IMR-90 (cell line): ENCODE measurements at places on chromosomes 5 and 9. TPM values are rescaled to one million over a fixed set of nuclear protein-coding genes. Genes with fewer than 3 reads are reported as not detected.
A peak's percentile ranks its signal among the peaks of the same experiment; 100 is the strongest.

DNA sequence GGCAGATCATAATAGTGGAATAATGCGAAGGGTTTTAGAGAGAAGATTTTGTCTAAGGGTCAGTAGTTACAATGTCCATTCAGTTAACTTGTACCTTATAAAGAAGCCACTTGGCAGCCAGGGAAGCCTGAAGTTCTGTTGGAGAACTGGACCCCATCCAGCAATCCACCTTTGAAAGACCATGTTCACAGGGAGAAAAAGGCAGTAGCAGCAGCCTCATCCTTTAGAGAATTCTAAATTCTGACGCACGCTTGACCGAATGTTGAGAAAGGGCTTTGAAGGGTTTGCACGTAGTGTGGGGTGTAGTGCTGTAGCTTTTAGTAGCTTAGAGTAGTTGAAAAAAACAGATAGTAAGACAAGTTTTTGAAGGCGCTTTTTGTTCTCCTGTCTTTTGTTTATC, 42.8 kb downstream of the MCCC2 start:
- H3K4me3 ChIP-seq = no peak overlapping the region
- DNase-seq = no peak
- H3K27ac ChIP-seq = no peak overlapping the region
- no peaks in the 10 kb centered on the region for H3K4me1 ChIP-seq
- no peaks in the 10 kb centered on the region; the same call in 1 of the 2 replicates for H3K36me3 ChIP-seq
- H3K27me3 ChIP-seq = no peaks in the 10 kb centered on the region

- H3K27ac ChIP-seq = no peak overlapping the region
- peaks cover 4% of the 10 kb centered on the region for H3K4me1 ChIP-seq
- H3K36me3 ChIP-seq = no peaks in the 10 kb centered on the region
- no peak for DNase-seq
- H3K4me3 ChIP-seq = no peak overlapping the region
Measured at GRCh38 chr9:126479515-126479914, 134.2 kb upstream of the LMX1B start.

GRCh38 chr5:152092580-152092979, 167.9 kb upstream of the GLRA1 start:
- no peak for DNase-seq
- no peaks in the 10 kb centered on the region for H3K36me3 ChIP-seq
- no peaks in the 10 kb centered on the region for H3K4me1 ChIP-seq
- H3K27me3 ChIP-seq = no peaks in the 10 kb centered on the region
- H3K27ac ChIP-seq = no peak overlapping the region

GRCh38 chr5:144189800-144190429, 19.2 kb downstream of the KCTD16 start:
- peak; percentile 93 for DNase-seq
- H3K36me3 ChIP-seq = no peaks in the 10 kb centered on the region
- no peak overlapping the region for H3K27ac ChIP-seq
- no peak overlapping the region for H3K4me3 ChIP-seq
- peaks cover 6% of the 10 kb centered on the region; the same call in 1 of the 2 replicates for H3K4me1 ChIP-seq

- H3K4me3 ChIP-seq = no peak overlapping the region
- DNase-seq = no peak
Measured at GRCh38 chr5:90113108-90113507, 296.4 kb downstream of the CETN3 start.

- H3K4me3 ChIP-seq = no peak overlapping the region
- H3K36me3 ChIP-seq = no peaks in the 10 kb centered on the region
- no peak overlapping the region for H3K27ac ChIP-seq
- no peaks in the 10 kb centered on the region for H3K4me1 ChIP-seq
Measured at GRCh38 chr9:126127591-126127990, 199.0 kb upstream of the MVB12B start.

DNA sequence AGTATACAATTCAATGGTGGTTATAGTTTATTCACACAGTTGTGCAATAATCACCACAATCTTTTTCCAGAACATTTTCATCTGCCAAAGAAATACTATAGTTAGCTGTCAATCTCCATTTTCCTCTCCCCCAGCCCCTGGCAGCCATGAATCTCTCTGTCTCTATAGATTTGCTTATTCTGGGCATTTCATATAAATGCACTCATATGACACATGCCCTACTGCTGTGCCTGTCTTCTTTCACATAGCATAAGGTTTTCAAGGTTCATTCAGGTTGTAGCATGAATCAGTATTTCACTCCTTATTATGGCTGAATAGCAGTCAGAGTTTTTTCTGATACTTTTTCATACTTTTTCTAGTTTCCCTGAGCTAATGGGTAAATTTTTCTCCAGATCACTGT, 127.6 kb downstream of the HSPA4 start:
- no peaks in the 10 kb centered on the region for H3K36me3 ChIP-seq
- no peak overlapping the region for H3K4me3 ChIP-seq
- no peaks in the 10 kb centered on the region for H3K4me1 ChIP-seq

- H3K4me3 ChIP-seq = no peak overlapping the region
- no peaks in the 10 kb centered on the region for H3K27me3 ChIP-seq
- DNase-seq = no peak
- H3K27ac ChIP-seq = no peak overlapping the region
Measured at GRCh38 chr9:37146410-37146809, 26.0 kb downstream of the ZCCHC7 start.

Gene EIF4E1B
- total RNA-seq = not detected in 2 replicates

Gene BSPRY
- not detected in 2 replicates for total RNA-seq
